NCI-H1092 treated with DMSO at 0.1 percent for 48 hours (cell line): ENCODE measurements at places on chromosomes 1 and 21.
A peak's percentile ranks its signal among the peaks of the same experiment; 100 is the strongest.

DNA sequence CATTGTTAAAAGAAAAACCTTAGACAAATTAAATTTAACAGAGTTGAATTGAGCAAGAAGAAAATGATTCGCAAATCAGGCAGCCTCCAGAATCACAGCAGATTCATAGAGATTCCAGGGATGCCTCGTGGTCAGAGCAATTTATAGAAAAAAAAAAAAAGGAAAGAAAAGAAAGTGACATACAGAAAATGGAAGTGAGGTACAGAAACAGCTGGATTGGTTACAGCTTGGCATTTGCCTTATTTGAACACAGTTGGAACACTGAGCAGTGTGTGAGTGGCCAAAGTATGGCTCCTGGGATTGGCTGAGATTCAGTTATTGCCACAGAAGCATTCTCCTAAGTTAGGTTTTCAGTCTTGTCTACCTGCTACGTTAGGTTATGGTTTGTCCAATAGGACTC, 9.1 kb upstream of the C21orf91 start:
- DNase-seq = no peak

DNA sequence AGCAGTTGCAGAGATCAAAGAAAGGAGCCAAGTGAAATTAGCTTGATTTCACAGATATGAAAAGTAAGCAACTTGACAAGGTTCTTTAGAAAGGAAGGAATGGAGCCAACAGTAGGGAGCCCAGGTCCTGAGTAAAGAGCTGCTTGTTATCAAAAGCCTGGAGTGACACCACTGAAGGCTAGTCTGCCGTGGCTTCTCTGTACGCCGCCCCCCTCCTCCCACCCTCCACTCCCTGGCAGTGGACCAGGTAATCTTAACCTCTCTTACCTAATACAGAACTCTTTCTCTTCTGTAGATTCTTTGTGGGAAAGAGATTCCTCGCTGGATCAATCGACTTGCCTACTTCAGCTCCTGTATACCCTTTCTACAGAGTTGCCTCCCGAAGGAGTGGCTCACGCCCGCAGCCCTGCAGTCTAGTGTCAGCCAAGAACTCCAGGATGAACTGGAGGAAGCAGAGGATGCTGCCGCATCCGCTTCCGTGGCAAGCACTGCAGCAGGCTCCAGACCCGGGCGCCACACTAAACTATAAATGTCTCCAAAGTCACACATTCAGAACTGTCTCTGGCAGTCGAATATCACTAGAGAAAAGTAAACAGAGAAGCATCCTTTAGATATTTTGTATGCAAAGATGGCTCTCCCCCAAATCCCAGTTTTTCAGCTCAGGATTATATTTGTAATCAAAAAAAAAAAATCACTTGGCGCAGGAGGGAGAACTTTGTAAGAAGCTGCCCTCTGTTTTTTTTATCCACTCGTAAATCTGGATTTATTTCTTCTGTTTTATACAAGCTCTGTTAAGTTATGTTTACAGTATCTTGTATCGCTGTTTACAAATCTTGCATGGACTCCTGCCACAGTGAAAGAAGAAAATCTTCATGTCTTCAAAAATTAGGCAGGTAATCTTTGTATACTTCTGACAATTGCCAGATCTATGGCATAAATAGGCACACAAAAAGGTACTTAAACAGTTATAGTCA, 52.6 kb downstream of the DESI2 start:
- DNase-seq = no peak

GRCh38 chr21:26119906-26120305, 50.7 kb downstream of the APP start:
- no peak for DNase-seq

GRCh38 chr1:160006312-160006940, 25.4 kb downstream of the PIGM start:
- DNase-seq = peak; percentile 53

DNA sequence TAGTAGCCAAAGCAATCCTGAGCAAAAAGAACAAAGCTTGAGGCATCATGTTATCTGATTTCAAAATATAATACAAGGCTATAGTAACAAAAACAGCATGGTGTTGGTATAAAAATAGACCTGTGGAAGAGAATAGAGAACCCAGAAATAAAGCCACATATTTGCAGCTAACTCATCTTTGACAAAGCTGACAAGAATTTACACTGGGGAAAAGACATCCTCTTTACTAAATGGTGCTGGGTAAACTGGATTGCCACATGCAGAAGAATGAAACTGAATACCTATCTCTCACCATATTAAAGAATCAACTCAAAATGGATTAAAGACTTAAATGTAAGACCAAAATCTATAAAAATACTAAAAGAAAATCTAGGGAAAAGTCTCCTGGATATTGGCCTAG, 59.5 kb upstream of the CD55 start:
- no peak for DNase-seq

- DNase-seq = no peak
Observed at GRCh38 chr1:201647094-201647493, 108.2 kb downstream of the NAV1 start.

DNA sequence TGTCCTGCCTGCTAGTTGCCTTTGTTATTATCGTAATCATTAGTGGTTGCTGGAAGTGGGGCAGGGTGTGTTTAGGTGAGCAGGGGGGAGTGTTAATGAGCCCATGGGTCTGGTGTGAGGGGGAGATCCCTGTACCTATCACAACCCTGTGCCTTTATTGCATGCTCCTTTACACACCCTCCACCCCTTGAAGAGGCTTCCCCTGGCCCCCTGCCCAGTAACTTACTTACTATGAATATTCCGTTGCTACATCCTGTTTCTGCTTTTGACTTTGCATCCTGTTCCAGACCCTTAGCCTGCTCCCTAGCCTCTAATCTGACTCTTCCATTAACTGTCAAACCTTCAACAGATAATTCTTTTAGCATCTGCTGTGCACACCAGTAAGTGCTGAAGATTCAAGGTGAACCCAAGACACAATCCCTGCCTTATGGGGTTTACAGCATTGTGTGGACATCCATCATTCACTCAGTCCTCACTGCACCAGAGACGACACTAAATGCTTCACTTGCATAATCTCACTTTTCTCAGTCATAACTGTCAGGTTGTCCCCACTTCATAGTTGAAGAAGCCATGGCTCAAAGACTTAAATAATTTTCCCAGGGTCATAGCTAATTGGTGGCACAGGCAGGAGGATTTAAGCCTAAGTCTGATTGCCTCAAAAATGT, 47.9 kb downstream of the CDC7 start:
- DNase-seq = no peak

DNA sequence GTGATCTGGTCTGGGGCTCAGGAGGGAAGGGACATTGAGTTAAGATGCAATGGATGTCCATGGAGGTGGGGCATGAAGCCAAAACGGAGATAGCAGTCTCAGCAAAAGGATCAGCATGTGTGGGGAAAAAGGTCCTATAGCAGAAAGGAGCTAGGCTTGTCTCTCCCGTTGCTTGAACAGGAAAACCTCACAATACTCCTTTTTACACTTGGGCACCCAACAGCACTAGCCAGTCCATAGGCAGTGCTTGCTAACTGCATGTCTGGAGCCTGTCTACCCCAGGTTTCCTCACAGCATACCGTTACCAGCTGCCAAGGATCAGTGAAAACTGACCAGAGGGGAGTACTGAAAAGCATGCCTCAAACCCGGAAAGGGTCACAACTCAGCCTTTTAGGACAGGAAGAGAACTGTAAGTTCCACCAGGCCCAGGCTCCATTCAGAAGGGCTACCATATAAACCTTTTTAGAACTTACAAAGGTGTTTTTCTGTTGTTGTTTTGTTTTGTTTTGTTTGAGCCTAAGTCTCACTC, 78.6 kb downstream of the JAK1 start:
- no peak for DNase-seq

DNA sequence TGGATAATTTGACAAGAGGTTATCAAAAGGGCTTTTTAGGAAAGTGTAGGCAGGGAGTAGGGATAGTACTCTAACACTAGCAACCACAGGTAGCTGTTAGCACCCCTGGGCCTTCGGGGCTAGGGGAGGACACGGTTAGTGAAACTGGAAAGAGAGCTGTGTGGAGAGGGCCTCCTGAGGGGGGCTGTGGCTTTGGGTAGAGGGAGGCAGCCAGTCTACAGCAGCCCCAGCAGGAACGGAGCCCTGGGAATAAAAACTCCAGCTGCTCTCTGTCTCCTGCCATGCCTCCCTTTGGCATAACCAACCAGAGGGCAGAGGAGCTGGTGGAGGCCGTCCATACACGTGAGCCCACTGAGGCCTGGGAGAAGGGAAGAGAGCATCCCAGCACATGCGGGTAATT, 223.2 kb downstream of the FOXD2 start:
- DNase-seq = no peak

- DNase-seq = no peak
Observed at GRCh38 chr1:5424802-5425703, 567.2 kb downstream of the NPHP4 start.

DNA sequence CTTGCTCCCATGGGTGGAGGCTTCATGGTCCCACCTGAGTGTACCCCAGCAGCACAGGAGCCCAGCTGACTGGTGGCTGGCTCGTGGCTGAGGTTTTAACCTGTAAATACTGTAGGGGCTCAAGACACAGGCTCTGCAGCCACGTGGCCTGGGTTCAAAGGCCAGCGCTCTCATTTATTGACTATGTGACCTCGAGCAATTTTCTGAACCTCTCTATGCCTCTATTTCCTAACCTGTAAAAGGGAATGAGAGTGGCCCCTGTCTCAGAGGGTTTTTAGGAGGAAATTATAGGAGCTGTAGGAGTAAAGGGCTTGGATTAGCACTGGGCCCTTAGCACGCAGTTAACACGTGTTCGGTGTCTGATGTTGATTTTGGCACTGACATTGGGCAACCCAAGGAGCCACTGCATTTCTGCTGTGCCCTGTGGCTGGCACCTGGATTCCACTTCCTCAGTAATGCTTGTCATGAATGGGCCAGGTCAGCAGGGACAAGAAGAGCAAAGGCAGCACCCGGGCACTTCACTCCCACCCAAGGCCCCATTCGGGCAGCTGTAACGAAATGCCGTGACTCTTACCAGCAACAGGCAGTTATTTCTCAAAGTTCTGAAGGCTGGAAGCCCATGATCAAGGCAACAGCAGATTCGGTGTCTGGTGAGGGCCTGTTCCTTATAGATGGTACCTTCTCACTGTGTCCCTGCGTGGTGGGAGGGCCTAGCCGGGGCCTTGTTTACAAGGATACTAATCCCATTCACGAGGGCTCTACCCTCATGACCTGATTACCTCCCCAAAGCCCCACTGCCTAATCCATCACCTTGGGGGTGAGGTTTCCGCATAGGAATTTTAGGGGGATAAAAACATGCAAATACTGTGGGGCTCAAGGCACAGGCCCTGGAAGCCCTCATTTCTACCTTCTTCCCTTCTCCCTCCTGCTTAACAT, 25.2 kb downstream of the ARHGEF10L start:
- peak; percentile 42 for DNase-seq

- no peak for DNase-seq
Observed at GRCh38 chr1:24850328-24850920, 79.7 kb downstream of the RUNX3 start.

- no peak for DNase-seq
Observed at GRCh38 chr1:97649591-97649990, 271.2 kb downstream of the DPYD start.

DNA sequence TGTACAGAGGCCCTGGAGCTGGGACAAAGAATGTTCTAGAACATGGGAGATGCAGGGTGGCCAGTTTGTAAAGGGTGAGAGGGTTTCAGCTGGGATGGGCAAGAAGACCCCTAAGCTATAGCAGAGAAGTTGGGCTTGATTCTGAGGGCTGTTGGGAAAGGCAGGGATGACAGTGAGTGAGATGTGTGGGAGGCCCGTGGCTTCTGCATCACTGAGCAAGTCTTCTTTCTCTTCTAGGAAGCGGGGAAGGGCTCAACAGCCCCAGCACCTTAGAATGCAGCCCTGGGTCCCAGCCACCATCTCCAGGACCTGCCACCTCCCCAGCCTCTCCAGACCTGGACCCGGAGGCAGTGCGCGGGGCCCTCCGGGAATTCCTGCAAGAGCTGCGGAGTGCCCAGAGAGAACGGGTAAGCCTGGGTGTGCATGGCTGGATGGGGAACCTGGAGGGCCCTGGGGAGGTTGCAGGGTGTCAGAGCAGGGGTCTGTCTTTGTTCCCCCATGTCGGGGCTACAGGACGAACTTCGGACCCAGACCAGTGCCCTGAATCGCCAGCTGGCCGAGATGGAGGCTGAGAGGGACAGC, 14.8 kb downstream of the MFAP2 start:
- DNase-seq = no peak

- no peak for DNase-seq
Observed at GRCh38 chr1:41199375-41199774, 42.7 kb downstream of the SCMH1 start.

- peak; percentile 39 for DNase-seq
Observed at GRCh38 chr1:81549588-81550127, 251.1 kb upstream of the ADGRL2 start.

DNA sequence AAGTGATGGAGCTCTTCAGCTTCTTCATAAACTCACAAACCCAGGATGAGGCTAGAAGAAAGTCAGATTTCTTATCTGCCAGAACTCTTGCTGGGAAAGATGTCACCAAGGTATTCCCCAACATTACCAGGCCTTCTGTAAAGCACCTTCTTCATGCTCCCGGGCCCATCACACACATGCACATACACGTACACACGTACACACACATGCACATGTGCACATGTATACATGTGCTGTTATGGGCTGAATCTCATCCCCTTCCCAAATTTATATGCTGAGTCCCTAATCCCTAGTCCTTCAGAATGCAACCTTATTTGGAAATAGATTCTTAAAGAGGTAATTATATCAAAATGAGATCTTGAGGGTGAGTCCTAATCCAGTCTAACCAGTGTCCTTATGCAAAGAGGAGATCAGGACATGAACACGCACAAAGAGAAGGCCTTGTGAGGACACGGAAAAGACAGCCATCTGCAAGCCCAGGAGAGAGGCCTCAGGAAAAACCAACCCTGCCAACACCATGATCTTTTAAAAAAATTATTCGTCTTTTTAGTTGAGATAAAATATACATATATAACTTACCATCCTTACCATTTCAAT, 76.4 kb upstream of the LYST start:
- no peak for DNase-seq

DNA sequence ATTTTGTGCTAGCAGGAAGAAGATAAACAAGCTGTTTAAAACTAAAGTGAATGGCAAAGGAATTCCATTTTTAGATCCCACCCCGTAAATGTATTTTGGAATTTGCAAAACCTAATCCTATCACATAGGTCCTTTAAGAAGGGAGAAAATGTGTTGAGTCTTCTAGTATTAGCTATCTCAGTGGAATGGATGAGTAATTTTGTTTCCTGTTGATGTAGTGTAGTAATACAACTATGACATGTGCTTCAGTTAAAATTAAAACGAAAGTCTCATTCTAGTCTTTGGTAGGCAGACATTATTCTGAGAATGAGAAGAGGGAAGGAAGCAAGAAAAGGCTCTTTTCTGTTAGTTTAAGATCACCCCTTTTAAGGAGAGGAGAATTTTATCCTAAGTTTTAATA, 265.9 kb upstream of the C1orf105 start:
- DNase-seq = no peak

DNA sequence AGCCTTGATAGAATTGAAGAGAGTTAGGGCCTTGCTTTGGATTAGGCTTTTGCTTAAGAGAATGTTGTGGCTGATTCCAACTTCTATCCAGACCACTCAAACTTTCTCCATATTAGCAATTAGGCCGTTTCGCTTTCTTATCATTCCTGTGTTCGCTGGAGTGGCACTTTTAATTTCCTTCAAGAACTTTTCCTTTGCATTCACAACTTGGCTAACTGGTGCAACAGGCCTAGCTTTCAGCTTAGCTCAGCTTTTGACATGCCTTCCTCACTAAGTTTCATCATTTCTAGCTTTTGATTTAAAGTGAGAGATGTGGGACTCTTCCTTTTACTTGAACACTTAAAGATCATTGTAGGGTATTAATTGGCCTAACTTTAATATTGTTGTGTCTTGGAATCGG, 183.6 kb upstream of the L1TD1 start:
- no peak for DNase-seq
